Mesothelial cell of epicardium (in vitro differentiated cells): ENCODE measurements at places on chromosomes 2 and 18. TPM values are rescaled to one million over a fixed set of nuclear protein-coding genes. Genes with fewer than 3 reads are reported as not detected.

- no peak for DNase-seq
These were observed 94.3 kb upstream of the WDSUB1 start for GRCh38 chr2:159380685-159381239.

DNA sequence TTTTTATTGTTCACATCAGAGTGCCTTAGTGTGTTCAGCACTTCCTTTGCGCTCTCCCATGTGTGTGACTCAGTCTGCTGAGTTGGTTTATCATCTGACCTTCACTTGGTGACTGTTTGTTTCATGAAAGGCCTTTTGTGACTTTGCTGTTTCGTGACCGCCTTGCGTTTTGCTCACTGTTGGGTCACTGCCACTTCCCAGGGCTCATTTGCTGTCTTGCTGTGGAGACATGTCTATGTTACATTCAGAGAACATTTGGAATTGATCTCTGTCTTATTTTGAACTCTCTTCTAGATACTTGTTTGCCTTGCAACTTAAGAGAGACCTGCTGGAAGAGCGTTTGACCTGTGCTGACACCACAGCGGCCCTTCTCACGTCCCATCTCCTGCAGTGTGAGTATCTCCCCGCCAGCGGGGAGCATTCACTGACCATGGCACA lies 54.7 kb downstream of the FARP2 start:
- DNase-seq: no peak

DNA sequence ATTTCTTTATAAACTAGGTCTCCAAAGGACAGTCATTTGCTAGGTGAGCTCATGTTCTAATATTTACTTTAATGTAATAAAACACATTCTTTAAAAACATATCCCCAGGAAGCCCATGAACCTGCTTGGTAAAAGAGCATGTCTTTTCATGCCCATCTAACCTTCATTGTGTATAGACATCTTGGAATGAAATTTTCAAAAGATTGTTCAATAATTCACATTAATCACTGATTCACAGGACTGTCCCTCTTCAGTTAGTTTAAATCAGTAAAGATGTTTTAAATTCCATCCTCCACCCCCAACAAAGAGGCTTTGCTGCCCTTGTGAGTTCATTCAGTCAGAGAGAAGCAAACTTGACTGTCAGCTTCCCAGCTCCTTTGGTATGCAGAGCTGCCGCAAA lies 633.4 kb upstream of the CELF4 start:
- DNase-seq: no peak

DNA sequence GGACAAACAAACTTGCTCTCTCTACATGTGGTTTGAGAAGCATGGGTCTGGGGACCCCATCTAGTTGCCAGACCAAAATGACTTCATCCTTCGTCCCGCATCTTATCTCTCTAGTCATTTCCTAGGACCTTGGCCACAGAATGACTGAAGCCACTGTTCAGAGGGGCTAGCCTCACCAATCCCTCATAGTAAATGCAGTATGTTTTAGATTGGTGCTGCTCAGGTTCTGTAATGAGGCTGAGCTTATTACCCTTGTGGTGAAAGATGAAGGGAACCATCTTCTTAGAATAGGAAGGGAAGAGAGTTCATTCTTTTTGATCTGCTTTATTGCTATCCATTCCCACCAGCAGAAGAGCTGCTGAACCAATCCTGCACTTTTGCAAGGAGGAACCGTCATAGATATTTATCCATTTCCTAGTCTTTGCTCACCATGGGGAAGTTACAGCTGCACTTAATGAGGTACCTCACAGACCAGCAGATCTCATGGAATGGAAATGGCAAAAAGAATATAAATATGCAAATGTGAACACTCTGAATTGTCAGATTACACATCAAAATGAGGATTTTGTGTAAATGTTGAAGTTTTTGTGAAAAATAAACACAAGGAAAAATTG lies 436.7 kb downstream of the LPIN1 start:
- DNase-seq: no peak

GRCh38 chr2:182504903-182505302 lies 78.1 kb upstream of the PDE1A start:
- no peak for DNase-seq

DNA sequence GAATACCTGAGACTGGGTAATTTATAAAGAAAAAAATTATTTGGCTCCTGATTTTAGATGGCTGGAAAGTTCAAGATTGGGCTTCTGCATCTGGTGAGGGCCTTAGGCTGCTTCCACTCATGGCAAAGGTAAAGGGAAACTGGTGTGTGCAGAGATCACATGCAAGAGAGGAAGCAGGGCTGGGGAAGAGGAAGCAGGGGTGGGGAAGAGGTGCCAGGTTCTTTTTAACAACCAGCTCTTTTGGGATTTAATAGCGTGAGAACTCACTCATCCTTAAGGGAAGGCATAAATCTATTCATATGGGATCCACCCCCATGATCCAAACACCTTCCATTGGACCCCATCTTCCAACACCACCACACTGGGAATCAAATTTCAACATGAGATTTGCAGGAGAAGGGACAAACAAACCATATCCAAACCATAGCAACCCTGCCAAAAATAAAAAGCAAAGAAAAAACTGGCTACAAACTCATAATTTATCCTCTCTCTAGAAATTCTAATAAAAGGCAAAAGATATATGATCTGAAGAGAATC lies 30.4 kb downstream of the PRKRA start:
- DNase-seq: no peak

DNA sequence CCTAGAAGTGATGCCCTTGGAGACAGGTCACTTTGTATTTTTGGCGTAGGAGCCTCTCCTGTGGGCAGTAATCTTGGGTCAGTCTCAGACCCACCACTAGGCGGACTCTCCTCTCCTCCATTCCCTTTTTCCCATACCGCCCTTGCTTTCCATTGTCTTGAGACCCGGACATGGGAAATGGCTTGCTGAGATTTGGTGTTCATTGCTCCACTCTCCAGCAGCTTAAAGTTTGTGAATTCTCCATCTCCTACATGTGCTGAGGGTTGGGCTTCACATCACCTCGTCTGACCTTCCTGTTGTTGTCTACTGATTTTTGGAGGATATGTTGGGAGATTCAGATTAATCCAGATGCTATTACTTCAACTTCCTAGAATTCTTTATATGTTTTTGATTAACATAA lies 159.2 kb upstream of the RAB12 start:
- DNase-seq: no peak

PRSS56 gene
- total RNA-seq: 0.09 TPM in 1 of 3 replicates, not detected in the others

LBX2 gene
- 0.86 to 1.1 TPM (median 0.89 TPM) in 3 replicates for total RNA-seq

ZDBF2 gene
- 45.7 to 49.5 TPM (median 47.6 TPM) in 3 replicates for total RNA-seq
